ENCODE measurements at places on chromosomes 2 and 18.
A peak's percentile ranks its signal among the peaks of the same experiment; 100 is the strongest.

- DNase-seq = no peak
Observed at GRCh38 chr2:66414896-66415295, 20.0 kb upstream of the MEIS1 start.

DNA sequence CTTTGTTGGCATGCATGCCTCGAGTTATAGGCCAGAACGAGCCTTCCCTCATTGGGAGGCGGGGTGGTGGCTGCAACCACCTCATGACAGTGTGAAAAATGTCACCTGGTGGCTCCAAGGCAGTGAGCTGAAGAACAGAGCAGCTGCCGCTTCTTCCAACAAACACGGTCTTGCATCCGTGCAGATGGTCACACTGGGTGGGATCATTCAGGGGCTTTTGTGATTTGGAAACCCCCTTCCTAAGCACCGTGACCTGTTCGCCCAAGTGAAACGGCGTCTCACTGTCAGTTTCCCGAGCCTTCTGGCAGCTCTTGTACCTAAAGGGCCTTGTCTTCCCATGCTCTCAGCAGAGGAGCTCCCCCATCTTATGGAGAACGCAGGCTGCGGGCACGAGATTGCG, 159.7 kb downstream of the NAPG start:
- DNase-seq = no peak

DNA sequence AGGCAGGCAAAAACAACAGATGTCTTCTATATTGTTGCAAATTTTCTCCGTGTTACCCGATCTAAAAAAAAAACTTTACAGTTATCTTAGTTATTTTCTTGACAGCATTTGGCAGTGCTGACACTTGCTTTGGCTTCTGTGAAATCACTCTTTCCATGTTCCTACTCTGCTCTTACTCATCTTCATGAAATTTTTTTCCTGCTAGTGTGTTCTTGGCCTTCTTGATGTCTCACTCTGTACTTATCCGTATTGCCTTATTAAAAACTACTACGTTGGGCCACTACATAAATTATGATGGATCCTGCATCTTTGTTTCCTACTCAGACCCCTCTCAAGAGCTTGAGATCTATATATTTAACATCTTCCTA, 134.4 kb downstream of the IKZF2 start:
- DNase-seq = no peak

DNA sequence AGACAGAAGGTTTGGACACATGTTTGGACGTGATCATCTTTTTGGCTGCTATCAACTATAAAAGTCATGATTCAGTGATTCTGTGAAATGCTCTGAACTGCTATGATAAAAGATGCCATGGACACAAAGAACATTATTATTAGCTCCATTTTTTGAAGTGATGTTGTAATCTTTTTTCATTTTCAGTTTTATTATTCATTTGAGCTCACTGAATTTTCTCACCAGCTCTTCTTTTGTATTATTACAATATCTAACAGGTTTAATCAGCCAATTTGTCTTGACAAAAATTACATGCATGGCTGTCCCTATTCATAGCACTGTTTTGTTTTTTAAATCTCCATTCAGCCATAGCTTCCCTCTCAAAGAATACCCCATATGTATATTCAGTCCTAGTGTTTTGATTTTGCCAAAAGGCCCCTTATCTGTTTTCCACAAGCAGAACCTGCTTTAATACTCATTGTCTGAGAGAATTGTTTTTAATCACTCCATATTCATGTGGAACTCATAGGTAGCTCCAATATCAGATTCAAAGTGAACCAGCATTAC, 314.0 kb upstream of the FAM98A start:
- DNase-seq = no peak

DNA sequence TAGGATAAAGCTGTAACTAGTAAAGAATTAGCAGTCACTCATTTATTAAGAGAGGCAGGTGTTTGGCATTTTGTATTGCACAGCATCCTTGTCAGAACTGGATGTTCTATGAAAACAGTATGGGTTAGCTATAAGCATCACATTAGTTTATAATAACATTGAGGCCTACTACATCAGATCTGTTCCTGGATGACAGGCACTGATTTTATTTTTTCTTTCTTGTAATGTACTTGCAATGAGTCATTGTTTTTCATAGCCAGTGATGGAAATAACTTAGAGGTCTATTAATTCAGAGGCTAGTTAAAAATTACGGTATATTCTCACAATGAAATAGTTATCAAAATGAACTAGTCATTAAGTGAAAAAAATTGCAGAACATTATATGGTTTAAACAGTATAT, 13.0 kb upstream of the RMDN2 start:
- DNase-seq = no peak

DNA sequence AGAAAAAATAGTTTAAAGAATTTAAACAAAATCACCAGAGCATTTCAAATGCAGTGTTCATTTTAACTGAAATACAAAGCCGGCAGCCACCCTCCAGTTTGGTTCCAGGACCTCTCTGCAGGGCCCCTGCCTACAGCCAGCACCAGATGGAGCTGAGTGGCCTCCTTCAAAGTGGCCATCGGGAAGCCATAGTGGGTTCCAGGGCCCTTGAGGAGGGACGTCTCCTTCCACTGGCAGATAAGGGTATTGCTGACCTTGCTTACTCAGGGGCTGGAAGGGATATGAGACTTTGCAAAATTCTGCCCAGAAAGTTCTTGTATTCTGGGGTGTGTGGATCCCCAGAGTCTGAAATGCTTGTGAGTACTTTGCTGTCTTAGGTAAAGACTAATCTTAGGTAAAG, 205.2 kb upstream of the APCDD1 start:
- DNase-seq = no peak

DNA sequence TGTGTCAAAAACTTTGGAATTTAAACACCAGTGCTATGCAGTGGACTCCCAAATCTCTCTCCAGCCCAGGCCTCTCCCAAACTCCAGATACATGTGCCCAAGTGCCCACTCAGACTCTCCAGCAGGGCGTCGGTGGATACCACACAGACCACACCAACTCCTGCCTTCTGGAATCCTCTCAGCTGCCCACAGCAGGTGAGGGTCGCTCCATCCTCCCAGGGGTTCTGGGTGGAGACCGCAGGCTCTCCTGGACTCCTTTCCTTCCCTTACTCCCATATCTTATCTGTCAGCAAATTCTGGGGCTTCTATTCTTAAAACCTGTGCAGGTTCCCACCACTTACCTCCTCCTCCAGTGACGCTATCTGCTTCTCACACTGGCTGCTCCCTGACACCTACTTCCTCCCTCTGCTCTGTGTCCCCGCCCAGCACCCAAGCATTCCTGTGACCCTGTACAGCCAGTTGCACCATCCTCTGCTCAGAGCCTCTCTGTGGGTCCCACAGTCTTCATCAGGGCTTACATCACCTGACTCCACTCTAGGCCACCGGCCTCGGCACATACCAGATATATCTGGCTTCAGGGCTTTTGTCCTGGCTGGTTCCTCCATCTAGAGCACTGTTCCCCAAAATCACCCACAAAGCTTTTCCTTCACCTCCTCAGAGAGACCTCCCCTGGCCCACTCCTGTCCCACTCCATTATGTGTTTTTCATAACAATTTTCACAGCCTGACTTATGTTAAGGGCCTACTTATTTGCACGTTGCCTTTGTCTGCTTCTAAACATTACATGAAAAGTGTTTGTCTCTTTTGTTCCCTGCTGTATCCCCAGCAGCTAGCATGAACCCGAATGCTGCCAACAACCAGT, 2.6 kb upstream of the IMP4 start:
- no peak for DNase-seq

GRCh38 chr18:33577685-33578517, at the start of gene ASXL3:
Gene ASXL3, plus strand, starts transcription at chr18:33578219. Its CDS starts 413 bp downstream, at chr18:33578632.
- DNase-seq = peak; percentile 54

GRCh38 chr18:12574494-12575185, 83.3 kb downstream of the SPIRE1 start:
- DNase-seq = no peak

GRCh38 chr2:71256421-71256820, 29.5 kb upstream of the PAIP2B start:
- DNase-seq = no peak
